ENCODE measurements at places on chromosomes 6 and 20. TPM values are rescaled to one million over a fixed set of nuclear protein-coding genes. Genes with fewer than 3 reads are reported as not detected.

DNA sequence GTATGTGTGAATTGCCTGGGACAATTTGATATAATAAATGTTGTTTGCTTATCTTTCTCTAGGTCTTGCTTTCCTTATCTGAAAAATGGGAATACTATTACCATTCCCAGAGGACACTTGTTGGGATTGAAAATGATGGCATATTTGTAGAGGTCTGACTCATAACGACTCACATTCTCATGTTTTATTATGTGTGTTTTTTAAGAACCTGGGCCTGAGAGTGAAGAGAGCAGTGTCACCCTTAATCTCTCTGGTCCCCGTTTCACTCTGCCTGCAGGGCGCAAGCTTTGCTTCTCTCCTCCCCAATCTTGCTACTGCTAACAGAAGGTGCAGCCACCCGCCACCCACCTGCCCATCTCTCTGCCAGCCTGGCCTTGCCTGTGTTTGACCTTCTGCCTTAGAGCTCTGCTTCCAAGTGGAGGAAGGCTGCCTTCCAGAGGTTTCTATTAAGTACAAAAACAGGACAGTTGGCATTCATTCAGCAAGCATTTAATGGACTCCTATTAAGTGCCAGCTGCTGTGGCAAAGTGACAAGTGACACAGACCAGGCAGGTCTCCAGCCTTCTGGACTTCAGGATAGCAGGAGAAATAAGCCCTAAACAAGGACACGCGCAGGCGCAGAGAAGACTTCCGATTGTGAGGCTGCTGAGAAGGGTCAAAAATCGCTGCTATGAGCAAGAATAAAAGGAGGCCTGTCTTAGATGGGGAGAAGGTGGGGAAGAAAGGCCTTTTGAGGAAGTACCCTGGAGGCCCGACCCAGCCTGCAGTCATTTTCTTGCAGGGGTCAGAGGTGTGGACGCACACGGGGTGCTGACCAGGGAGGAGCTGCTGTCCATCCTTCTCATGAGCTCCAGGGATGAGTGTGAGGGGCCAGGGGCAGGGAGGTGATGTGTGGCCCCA lies 112.5 kb downstream of the JPH2 start:
- peaks cover 8% of the 10 kb centered on the region for H3K4me1 ChIP-seq
- no peaks in the 10 kb centered on the region for H3K36me3 ChIP-seq
- H3K27ac ChIP-seq = no peak overlapping the region
- no peaks in the 10 kb centered on the region for H3K27me3 ChIP-seq
- H3K4me3 ChIP-seq = no peak overlapping the region

DNA sequence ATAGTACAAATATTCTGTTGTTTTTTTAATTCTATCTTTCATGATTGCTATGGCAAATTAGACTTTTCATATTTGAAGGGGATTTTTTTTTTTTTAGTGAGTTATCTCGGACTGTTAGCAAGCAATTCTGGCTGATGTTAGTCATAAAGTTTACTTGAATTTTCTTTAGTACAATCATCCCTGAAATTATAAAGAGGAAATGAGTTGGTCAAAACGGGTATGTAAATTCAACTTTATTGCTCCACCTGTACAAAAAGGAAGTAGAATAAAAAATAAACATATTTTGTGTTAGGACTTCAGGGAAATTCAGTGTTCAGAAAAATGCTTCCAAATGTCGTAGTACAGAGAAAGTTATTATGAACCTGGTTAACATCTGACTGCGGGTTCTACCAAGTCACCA lies 40.3 kb downstream of the PPP1R14C start:
- H3K27me3 ChIP-seq = no peaks in the 10 kb centered on the region
- no peak for DNase-seq
- H3K36me3 ChIP-seq = no peaks in the 10 kb centered on the region
- H3K4me3 ChIP-seq = no peak overlapping the region
- H3K4me1 ChIP-seq = peaks cover 6% of the 10 kb centered on the region

DNA sequence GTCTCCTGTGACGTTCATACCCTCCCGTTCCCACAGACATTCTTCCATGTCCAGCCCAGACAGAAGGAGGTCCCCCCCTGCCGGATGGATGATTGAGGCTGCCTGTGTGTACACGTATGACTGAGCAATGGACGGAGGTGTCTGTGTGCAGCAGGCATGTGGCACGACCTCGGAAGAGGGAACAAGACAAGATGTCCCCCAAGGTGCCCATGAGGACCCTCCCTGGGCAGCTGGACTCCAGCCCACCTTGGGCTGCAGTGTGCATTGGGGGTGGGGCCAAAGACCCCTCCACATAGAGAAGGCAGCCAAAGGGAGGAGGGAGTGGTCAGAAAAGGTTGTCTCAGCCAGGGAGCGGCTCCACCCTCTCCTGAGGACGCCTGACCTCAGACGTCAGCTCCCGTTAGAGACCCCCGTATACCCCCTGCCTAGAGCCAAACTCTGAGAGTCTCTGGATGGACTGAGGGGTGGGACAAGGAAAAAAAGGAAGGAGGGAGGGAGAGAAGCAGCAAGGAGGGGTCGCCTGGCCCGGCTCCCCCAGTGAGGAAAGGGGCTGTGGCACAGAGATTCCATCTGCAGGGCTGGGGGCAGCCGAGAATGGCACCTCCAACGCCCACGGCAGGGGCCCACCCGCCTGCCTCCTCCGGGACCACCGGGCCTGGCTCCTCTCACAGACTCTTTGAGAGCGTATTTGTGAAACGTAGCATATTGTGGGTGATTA lies 92.9 kb upstream of the BHLHE23 start:
- peak; percentile 2 for DNase-seq
- peaks cover 74% of the 10 kb centered on the region for H3K27me3 ChIP-seq
- peaks cover 4% of the 10 kb centered on the region for H3K4me1 ChIP-seq
- no peak overlapping the region for H3K4me3 ChIP-seq
- no peak overlapping the region for H3K27ac ChIP-seq

GRCh38 chr6:121837545-121838229 lies 402.2 kb downstream of the GJA1 start:
- H3K4me3 ChIP-seq = no peak overlapping the region
- H3K27me3 ChIP-seq = no peaks in the 10 kb centered on the region
- H3K27ac ChIP-seq = no peak overlapping the region
- no peaks in the 10 kb centered on the region for H3K36me3 ChIP-seq
- peaks cover 17% of the 10 kb centered on the region for H3K4me1 ChIP-seq

- no peak overlapping the region for H3K4me3 ChIP-seq
- H3K27me3 ChIP-seq = no peaks in the 10 kb centered on the region
- no peaks in the 10 kb centered on the region for H3K36me3 ChIP-seq
- no peak for DNase-seq
Measured at GRCh38 chr6:168611691-168612090, 170.7 kb downstream of the SMOC2 start.

DNA sequence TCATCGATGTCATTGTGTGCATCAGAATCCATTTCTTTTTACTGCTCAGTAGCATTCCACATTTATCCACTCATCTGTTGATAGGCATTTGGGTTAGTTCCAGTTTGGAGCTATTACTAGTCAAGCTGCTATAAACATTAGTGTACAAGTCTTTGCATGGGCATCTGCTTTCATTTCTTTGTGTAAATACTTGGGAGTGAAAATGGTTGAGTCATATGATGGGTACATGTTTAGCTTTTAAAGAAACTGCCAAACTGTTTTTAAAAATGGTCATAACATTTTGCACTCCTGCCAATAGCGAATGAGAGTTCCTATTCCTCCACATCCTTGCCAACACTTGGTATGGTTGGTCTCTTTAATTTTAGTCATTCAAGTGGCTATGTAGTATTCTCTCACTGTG lies 21.2 kb upstream of the SLC22A2 start:
- H3K4me3 ChIP-seq = no peak overlapping the region
- no peak overlapping the region for H3K27ac ChIP-seq
- no peak for DNase-seq
- no peaks in the 10 kb centered on the region for H3K27me3 ChIP-seq

DNA sequence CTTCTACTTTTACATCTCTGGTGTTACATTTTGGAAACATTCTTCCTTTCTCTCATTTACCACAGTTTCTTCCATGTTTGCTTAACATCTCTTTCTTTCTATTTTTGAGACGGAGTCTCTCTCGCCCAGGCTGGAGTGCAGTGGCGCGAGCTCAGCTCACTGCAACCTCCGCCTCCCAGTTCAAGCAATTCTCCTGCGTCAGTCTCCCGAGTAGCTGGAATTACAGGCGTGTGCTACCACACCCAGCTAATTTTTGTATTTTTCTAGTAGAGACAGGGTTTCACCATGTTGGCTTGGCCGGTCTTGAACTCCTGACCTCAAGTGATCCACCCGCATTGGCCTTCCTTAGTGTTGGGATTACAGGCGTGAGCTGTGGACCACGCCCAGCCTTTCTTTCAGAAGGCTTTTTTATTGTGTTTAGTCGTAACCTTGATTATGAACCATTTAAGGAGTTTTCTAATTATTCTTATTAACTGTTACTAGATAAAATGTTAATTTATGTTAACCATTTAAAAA lies 27.8 kb downstream of the MAP3K4 start:
- no peak overlapping the region for H3K4me3 ChIP-seq
- DNase-seq = no peak
- H3K27me3 ChIP-seq = no peaks in the 10 kb centered on the region
- H3K4me1 ChIP-seq = no peaks in the 10 kb centered on the region

DNA sequence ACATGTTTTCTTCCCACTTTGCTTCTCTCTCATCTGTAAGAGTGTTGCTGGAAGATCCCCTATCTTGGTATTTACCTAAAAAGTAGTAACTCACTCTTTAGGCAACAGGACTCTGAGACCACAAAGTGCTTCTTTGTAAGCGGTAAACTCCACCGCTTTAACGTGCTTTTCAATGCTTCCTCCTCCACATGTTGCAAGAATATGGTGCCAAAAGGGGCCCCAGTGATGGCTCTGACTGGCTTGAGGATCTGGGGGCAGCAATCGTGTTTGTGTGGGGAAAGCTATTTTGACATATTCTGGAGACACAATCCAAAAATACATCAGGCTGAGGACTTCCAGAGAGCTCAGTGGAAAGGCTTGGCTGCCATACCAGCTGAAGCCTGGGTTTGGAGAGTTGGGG lies 12.4 kb upstream of the CPNE5 start:
- DNase-seq = no peak
- H3K36me3 ChIP-seq = peaks cover 17% of the 10 kb centered on the region
- H3K4me1 ChIP-seq = peaks cover 75% of the 10 kb centered on the region
- no peak overlapping the region for H3K4me3 ChIP-seq
- H3K27me3 ChIP-seq = no peaks in the 10 kb centered on the region

DNA sequence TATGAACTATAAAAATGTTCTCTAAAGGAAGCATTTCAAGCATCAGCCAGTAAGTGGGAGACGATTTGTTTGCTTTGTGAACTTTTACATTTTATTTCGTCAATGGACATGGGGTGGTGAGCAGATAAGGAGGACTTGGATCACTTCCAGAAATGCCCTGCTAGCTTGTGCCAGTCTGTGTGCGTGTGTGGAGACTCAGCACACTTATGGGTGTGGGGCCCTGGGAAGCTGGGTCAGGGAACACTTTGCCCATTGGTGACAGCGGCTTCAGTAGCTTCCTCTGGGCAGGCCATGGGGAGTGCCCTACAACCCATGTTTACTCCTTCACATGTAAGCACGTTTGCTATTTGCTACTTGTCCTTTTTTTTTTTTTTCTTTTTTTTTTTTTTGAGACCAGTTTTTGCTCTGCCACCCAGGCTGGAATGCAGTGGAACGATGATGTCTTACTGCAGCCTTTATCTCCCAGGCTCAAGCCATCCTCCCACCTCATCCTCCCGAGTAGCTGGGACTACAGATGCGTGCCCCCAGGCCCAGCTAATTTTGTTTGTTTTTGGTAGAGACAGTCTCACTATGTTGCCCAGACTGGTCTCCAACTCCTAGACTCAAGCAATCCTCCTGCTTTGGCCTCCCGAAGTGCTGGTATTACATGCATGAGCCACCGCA lies 24.2 kb downstream of the PRDM1 start:
- no peaks in the 10 kb centered on the region for H3K36me3 ChIP-seq
- no peaks in the 10 kb centered on the region for H3K27me3 ChIP-seq
- no peaks in the 10 kb centered on the region for H3K4me1 ChIP-seq
- no peak for DNase-seq
- no peak overlapping the region for H3K4me3 ChIP-seq

DNA sequence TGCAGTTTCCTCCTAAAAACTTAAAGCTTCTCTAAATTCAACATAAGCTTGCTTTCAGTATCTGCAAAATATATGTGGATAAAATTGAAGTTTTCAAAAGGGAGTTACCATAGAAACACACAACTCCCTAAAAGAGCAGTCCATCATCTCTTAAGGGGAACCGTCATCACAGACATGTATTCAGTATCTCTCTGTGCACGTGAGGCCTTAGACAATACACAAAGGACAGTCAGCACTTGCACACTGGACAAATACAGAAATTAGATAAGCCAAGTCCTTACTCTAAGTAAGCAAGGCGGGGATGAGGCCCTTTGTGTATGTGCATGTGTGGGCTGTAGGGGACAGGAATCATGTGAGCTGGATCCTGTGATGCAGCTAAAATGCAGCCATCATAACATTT lies 136.6 kb downstream of the BACH2 start:
- H3K27ac ChIP-seq = no peak overlapping the region
- H3K36me3 ChIP-seq = no peaks in the 10 kb centered on the region
- DNase-seq = no peak
- H3K4me3 ChIP-seq = no peak overlapping the region

GRCh38 chr6:44561060-44561623 lies 173.6 kb downstream of the CDC5L start:
- H3K27ac ChIP-seq = no peak overlapping the region
- H3K36me3 ChIP-seq = no peaks in the 10 kb centered on the region
- H3K27me3 ChIP-seq = no peaks in the 10 kb centered on the region
- DNase-seq = no peak
- peaks cover 41% of the 10 kb centered on the region for H3K4me1 ChIP-seq

DNA sequence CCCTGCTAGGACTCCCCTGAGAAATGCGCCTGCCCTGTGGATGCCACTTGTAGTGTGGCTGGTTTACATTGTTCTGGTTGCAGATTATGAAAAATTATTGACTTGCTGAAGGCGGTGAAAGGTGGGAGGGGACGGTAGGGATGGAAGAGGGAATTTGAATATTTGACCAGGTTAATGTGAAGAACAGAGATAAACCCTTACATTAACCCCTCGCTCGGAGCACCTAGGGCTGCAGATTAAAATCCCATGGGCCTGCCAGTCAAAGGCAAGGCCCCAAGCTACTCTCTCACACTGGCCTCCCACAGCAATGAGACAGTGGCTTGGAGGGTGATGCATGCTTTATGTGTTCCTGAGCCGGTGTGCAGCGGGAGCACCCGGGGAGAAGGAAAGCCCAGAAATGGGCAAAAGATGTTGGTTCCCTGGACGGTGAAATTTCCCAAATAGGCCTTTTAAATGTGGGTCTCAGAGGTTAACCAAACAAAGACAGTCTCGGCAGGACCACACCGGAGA lies 2.5 kb downstream of the FOXF2 start:
- no peak overlapping the region for H3K27ac ChIP-seq
- no peak overlapping the region for H3K4me3 ChIP-seq
- H3K27me3 ChIP-seq = peaks cover 40% of the 10 kb centered on the region
- no peaks in the 10 kb centered on the region for H3K36me3 ChIP-seq
- no peak for DNase-seq

GRCh38 chr6:21064756-21065340 lies 528.7 kb upstream of the SOX4 start:
- peaks cover 3% of the 10 kb centered on the region for H3K36me3 ChIP-seq
- no peaks in the 10 kb centered on the region for H3K27me3 ChIP-seq
- H3K4me3 ChIP-seq = no peak overlapping the region
- H3K4me1 ChIP-seq = no peaks in the 10 kb centered on the region
- no peak for DNase-seq
- H3K27ac ChIP-seq = no peak overlapping the region

The ANGPT4 gene
- total RNA-seq = not detected

The BACH2 gene
- 2.9 TPM for total RNA-seq

The PIGU gene
- total RNA-seq = 20.4 TPM

The ATP6V1G2 gene
- 1.4 TPM for total RNA-seq

The PHACTR2 gene
- total RNA-seq = 59.0 TPM

The KCNK16 gene
- not detected for total RNA-seq

The GNMT gene
- 0.85 TPM for total RNA-seq
